Thymus (tissue), 14 donors: ENCODE measurements at places on chromosomes 16 and 17.
A peak's percentile ranks its signal among the peaks of the same experiment; 100 is the strongest.

DNA sequence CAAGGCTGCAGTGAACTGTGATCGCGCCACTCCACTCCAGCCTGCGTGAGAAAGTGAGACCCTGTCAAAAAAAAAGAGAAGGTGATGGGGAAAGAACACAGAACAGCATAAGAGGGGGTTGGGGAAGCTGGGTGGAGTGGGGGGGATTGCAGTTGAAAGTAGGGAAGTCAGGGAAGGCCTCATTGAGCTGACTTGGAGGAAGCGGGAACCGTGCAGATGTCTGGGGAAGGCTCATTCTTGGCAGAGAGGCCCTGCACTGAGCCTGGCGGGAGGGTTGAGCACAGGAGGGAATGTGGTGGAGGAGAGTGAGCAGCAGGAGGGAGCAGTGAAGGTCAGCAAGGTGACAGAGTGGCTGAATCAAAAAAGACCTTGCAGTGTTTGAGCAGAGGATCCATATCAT is 26.9 kb downstream of the IL4R start:
- no peak for DNase-seq

DNA sequence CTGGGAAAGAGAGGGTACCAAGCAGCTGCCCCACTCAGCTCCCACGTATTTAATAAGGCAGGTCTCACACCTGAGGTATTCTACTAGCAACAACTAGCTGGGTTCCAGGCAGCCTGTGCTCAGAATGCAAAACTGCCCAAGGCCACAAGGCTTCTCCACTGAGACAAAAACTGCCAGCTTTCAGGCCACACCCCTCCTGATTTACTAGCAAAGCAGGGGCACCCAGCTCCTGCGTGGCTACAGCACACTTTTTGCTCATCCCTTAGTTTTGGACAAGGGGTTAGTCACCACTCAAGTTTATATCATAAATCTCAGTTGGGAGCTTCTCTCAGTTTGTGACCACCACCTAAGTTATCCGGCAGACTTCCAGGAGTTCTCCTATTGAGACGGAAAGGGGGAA is 494.6 kb downstream of the CDH11 start:
- no peak for DNase-seq

GRCh38 chr16:50806099-50807062 is 64.5 kb downstream of the CYLD start:
- peak; percentile 94 for DNase-seq

DNA sequence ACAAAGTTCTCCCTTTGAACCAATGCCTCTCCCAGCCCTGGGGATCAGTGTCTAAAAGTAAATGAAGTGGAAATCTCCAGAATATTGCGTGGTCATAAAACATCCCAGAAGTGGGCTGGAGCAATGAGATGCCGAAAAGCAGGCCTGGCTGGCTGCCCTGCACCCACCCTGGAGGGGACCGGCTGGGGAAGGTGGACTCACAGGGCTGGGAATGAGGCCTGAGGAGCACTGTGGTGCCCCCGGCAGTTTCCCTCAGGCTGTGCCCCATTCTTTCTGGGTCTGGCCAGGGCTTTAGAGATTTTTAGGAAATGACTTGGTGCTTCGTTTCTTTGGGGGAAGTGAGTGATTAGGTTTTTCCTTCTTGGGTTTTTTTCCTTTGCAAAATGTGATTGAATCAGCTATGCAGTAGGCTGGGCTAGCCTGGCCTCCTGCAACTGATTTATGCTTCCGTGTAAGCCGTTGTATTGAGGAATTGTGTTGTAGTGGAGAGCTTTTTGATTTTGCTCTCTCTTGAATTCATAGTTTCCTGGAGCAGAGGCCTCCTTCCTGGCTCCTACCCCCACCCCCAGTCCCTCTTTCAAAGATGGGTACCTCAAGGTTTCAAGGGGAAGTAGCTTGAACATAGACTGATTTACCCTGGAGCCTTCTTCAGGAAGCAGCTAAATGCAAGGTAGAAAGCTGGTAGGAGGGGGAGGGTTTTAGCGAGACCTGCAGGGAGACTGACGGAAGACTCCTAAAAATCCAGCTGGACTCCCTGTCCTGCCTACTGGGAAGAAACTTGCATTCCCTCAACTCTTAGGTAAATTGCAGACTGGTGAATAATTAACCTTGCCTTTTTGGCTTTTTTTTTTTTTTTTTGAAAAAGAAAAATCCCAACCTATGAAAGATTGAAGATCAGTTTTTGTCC is 170.2 kb downstream of the RAB11FIP4 start:
- DNase-seq: no peak

GRCh38 chr16:68084504-68085258 is 489 bp upstream of the NFATC3 start:
- DNase-seq: peak; percentile 79

- DNase-seq: peak; percentile 67
These were observed 134.7 kb downstream of the AATF start for GRCh38 chr17:37083456-37083855.

DNA sequence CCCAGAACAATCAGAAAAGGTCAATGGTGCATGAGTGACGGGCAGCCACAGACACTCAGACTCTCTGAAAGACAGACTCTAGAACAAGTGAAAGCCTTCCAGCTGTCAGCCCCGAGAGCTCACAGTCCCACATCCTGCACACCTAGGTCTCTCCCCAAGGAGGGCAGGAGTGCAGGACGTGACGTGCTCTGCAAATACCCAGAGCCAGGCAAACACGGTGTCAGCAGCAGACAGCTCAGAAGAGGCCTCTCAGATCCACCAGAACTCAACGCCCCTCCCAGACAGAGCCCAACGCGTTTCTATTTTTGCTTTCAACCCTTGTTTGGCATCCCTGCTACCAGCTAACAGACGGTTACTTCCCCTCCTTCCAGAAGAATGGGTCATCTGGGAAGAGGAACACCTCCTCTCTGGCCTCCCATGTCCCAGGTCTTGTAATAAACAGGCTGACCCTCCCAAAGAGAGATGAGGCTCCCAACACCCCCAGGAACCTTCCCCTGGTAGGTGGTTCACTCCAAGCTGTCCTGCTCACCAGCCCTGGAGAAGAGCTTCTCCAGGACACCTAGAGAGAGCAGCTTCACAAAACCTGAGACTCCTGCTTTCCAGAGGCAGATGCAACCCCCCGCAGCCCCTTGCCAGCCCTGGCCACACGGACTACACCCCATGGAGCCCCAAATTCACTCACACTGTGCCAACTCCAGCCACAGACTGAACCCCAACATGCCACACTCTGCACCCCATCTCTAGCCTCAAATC is 7.6 kb downstream of the PITPNM3 start:
- DNase-seq: peak; percentile 9

- DNase-seq: no peak
These were observed 218.8 kb downstream of the SNX29 start for GRCh38 chr16:12195296-12195695.
